ENCODE measurements at places on chromosomes 11 and 22.

GRCh38 chr11:69682681-69683326 is 7.7 kb upstream of the LTO1 start:
- DNase-seq = no peak

- no peak for DNase-seq
Measured at GRCh38 chr11:132114185-132114584, 743.8 kb downstream of the NTM start.

DNA sequence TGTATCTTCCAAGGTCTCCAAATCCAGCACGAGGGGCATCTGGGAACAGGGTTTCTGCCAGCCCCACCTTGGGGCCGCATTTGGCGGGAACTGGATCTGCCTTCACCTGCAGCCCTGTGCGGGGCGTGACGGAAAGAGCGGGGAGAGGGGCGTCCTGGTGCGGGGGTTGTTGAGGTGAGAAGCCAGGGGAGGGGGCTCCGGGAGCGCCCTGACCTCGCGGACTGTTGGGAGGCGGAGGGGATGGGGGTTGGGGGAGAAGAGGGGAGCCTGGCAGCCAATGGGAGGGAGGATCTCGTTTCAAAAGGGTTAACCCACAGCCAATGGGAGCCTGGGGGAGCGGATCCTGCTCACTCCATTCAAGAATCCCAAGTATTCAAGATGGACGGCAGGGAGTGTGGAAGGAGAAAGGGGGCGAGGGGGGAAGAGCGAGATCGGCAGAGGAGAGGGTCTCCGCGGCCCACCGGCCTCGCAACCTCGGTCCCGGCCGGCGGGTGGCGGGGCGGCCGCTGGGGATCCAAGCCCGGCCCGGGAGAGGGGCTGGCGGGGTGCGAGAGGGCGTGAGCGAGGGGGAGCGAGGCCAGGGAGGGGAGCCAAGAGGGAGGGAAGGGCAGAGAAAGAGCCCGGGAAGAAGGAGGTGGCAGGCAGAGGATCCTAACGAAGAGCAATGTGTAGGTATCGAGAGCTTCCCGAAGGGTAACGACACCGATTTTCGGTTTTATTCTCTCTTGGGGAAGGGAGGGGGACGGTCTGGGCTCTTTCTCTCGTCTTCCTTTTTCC is 11.5 kb downstream of the YPEL4 start:
- no peak for DNase-seq

- no peak for DNase-seq
Measured at GRCh38 chr22:27730641-27731433, 70.7 kb downstream of the MN1 start.

- no peak for DNase-seq
Measured at GRCh38 chr11:111737444-111738210, 28.6 kb downstream of the PPP2R1B start.

DNA sequence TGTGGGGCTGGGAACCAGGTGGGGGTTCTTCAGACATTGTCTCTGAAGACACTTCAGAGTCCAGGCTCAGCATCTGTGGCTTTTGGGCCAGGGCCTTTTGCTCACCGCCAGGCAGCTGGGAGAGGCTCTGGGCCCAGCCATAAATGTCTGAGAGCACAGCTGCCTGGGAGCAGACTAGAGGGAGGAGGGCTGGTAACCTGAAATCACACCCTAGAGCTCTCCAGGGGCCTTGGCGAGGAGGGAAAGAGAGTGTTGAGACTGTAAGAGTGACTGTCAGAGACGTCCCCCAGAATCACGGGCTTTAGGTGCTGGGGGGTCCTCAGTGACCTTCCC is 4.1 kb downstream of the TRABD start:
- DNase-seq = no peak

GRCh38 chr22:50233223-50233622 is 11.6 kb downstream of the TUBGCP6 start:
- no peak for DNase-seq

DNA sequence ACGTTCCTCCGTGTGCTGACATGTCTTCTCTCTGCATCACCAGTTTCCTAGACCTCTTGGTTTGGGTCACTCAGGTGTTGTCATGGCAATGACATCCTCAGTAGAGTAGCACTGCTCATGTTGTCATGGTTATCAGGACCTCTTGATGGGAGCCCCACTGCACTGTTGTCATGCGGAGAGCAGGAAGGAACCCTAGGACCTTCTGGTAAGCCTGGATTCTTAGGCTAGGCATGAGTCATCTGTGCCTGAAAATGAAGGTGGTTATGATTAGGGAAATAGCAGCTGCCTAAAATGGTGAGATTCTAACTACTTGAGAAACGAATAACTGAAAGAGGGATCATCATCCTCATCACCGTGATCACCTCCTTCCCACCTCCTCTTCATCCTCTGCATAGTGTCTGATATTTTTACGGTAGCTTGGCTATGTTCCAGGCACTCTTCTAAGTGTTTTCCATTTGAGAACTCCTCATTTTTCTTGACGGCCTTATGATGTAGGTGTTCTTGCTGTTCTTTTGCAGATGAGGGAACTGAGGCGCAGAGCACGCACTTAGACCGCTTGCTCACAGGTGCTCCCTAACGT is 858.4 kb downstream of the NTM start:
- DNase-seq = no peak

DNA sequence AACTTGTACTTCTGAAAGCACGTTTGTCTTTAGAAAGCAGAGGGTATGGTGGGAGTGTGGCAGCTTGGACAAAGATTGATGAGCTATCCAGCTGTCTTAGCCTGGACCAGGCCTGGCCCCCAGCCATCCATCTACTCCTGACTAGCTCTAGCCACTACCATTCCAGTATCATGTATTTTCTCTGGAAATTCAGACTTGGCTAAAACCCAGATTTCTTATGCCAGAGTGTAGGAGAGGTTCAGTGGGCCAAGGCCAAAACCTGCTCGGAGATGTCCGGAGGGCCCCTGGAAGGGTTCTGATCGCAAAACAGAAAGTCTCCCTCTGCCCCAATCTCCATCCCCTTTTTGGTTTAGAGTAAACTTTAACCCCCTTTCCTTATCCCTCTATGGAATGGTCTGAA is 24.8 kb upstream of the MTCH2 start:
- DNase-seq = no peak

GRCh38 chr11:130488848-130489584 is 40.6 kb downstream of the ADAMTS15 start:
- DNase-seq = no peak

DNA sequence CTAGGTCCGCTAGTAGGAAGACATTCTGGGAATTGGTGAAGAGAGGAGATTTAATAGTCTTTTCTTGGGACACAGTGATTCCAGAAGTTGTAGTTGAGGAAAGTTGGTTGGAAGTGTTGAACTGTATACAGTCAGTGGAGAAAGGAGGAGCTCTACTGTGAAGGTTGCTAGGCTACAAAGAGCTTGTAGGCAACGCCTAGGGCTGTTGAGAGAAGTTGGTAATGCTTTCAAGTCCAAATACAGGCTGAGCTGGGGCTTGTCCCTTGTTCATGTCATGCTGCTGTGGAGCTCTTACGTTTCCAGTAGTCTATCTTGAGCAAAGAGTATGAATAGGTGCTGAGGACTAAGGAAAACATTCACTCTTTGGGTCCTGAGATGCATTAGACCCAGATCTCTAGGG is 1.1 kb downstream of the TBCEL start:
- peak; percentile 77 for DNase-seq

GRCh38 chr11:101128571-101129202 is 926 bp downstream of the PGR start:
- DNase-seq = no peak

- no peak for DNase-seq
Measured at GRCh38 chr11:103735497-103736032, 300.9 kb upstream of the DDI1 start.

DNA sequence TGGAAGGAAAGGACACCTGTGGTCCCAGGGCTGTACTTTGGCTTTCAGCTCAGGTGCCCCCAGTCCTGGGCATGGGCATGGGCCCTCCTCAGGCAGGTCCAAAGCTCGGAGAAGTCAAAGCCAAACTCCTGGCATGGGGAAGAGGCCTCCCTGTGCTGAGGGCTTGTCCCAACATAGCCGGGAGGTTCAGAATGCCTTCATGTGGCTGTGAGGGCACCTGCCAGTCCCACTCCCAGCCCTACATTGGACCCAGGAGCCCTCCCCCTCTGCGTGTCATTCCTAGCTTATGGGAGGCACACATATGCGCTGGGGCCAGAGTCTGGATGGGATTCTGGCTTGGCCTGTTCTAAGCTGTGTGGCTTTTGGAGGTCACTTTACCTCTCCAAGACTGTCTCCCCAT is 1.0 kb upstream of the KLHL35 start:
- no peak for DNase-seq

- no peak for DNase-seq
Measured at GRCh38 chr11:28514391-28514790, 406.2 kb downstream of the METTL15 start.

DNA sequence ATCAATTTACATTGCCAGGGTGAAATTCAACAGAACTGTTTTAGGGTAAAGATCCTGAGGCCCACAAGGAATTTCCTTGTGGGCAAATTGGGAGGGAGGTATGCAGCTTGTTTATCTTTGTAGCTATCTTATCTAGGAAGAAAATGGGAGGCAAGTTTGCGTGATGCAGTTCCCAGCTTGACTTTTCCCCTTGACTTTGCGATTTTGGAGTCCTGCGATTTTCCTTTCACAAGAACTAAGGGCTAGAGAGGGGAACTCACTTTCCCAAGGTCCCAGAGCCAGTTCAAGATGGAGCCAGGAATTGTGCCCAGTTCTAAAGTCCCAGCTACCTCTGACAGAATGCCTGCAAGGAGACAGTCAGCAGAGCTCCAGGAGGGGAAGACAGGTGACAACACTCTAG is 30.7 kb downstream of the RIBC2 start:
- no peak for DNase-seq

GRCh38 chr11:65506290-65506771 is 7.5 kb downstream of the MALAT1 start:
- DNase-seq = peak; percentile 60

DNA sequence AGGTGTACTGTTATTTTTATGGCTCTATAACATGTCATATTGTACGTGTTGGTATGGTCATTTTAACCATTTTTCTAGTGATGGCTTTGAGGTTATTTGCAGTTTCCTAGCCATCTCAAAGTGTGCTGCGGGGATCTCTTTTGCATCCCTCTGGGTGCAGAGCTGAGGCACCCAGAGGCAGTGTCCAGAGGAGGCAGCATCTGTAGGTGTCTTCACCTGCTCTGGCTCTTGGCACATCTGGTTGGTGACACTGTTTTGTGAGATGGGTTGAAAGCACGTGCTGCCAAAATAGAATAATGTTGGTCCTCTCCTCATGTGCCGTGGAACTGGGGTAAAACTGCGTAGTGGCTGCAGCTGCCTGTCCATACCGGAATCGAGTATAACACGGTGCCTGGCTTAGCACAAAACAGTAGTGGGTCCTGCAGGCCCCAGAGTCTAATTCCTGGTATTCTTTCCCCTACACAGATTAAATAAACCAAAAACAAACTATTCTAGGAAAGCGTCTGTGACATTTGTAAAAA is 12.9 kb downstream of the NEAT1 start:
- peak; percentile 57 for DNase-seq

GRCh38 chr11:86938900-86939880 is 16.0 kb downstream of the FZD4 start:
- DNase-seq = peak; percentile 65

- no peak for DNase-seq
Measured at GRCh38 chr11:76670485-76671236, at the start of gene LRRC32. Gene LRRC32 (minus strand): TSS chr11:76670747. CDS start chr11:76665954, 4,793 bp downstream.

- peak; percentile 32 for DNase-seq
Measured at GRCh38 chr11:65928667-65929066, 9.4 kb downstream of the DRAP1 start.

DNA sequence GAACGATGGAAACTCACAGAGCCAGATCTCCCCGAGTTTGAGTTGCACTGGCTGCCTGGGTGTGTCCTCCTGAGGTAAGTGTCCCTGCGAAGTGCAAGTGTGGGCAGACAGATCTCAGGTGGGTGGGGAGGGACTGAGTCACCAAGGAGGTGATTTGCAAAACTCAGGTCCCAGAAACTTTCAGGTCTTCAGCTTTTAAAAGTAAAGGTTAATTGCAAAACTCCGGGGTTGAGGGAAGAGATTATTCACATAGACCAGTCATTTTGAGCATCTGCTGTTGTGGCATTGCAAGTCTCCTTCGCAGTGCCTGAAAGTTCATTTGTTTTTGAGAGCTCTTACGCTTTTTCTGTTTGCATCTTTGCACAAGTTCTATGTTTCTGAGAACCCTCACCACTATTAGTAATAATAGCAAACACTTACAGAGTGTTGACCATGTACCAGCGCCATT is 7.1 kb downstream of the CD44 start:
- DNase-seq = no peak

- DNase-seq = no peak
Measured at GRCh38 chr11:15972838-15973237, 383.5 kb downstream of the SOX6 start.

GRCh38 chr11:68889948-68890446 is 13.6 kb downstream of the MRPL21 start:
- DNase-seq = no peak

DNA sequence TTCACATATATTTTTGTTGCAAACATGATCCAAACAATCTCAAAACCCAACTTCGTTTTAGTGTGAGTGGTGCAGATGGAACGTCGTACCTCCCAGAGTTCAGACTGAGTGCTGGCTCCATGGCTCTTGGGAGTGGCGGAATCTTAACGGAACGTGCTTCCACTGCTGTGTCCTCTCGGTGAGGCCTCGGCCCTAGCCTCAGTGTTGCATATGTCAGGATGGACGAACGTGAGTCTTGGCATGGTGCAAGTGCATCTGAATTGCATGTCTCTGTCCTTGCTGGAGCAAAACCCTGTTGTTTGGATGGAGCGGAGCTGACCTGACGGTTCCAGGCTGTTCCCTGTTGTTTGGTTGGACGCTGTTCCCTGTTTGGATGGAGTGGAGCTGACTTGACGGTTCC is 306.8 kb downstream of the TBC1D22A start:
- DNase-seq = no peak

- DNase-seq = no peak
Measured at GRCh38 chr11:60130496-60130895, 42.0 kb downstream of the MS4A2 start.

GRCh38 chr11:92410526-92410925 is 185.9 kb downstream of the FAT3 start:
- DNase-seq = no peak

DNA sequence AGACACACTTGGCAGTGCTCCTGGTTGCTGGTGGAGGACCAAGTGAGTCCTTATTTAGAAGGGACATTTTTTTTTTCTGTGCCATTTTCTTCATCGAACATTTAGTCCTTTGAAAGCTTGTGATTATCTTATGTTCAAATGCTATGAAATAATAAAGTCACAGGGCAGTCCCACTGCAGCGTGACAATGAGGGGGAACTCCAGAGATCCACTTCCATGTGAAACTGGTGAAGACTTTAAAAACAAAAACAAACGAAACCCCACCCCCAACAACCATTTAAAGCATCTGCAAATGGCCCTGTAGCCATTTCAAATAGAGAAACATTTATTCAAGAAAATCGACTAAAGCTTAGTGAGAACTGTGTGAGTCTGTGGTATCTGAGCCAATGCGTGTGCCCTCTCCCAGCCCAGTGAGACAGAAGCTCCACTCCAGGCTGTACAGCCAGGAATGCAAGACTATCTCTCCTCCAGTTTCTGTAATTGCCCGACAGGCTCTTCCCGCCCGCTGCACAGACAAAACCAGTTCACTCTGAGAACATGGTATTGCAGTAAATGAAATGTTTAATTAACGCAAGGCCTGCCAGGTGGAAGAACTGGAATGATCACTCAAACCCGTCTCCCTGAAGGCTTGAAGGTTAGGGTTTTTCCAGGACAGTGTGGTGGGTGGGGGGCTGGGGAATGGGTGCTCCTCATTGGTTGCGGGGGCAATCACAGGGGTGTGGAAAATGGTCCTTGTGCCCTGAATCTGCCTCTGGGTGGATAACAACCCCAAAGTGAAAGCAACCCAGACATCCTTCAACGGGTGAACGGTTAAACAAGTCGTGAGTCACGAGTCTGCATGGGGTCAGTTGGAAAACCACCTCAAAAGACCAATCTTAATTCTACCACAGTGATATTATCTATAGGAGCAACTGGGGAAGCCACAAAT is 8.4 kb downstream of the KRTAP5-6 start:
- no peak for DNase-seq
